ENCODE measurements at places on chromosomes 3 and 15. TPM values are rescaled to one million over a fixed set of nuclear protein-coding genes. Genes with fewer than 3 reads are reported as not detected.

GRCh38 chr3:42839616-42840015, 30.4 kb downstream of the ACKR2 start:
- no peak for DNase-seq

DNA sequence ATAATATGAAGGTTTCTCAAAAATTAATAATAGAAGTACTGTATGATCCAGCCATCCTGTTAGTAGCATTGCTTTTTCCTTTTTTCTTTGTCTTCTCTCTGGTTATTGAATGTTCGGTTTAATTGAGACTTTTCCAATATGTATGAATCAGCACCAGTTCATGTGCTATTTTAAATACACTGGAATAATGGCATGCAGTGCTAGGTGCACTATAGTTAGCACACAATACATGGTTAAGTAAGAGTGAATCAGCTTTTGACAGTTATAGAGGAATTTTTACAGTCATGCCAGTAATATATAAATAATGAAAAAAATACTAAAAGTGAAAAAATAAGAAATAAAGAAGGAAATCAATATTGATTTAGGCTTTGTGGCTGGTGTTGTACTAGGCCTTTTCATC, 113.8 kb upstream of the STRIT1 start:
- no peak for DNase-seq

GRCh38 chr3:194472290-194472920, 14.4 kb downstream of the ATP13A3 start:
- DNase-seq: no peak

DNA sequence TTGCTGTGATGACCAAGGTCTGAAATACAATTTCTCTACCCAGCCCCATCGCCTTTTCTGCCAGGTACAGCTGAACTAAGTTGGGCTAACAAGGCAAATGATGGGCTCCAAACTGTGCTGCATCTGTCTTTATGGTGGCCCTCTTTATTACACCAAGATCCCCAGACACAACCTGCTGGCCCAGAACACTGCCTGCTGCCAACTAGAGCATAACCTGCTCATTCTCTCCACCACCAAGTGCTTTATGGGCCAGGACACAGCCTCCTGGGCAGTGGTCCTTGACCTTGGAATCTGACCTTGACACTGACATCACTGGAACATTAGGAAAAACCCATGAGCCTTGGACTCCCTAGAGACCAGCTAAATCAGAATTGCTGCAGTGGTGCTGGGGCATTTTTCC, 3.3 kb downstream of the LINS1 start:
- DNase-seq: no peak

GRCh38 chr15:85741021-85741421, 53.7 kb downstream of the KLHL25 start:
- DNase-seq: no peak

The CCDC33 gene
- not detected for total RNA-seq

The CCDC71 gene
- total RNA-seq: 20.7 TPM

The CHRNA7 gene
- total RNA-seq: 1.5 TPM

The HIGD2B gene
- total RNA-seq: not detected

The CPNE4 gene
- 0.18 TPM for total RNA-seq

All from sciatic nerve (tissue), 2 donors.